Stimulated activated CD8-positive, alpha-beta memory T cell treated with anti-CD3 and anti-CD28 coated beads, Interleukin-4, amount 100 ng/mL, for 24 hours (primary cell): ENCODE measurements at places on chromosomes 5 and 9.

DNA sequence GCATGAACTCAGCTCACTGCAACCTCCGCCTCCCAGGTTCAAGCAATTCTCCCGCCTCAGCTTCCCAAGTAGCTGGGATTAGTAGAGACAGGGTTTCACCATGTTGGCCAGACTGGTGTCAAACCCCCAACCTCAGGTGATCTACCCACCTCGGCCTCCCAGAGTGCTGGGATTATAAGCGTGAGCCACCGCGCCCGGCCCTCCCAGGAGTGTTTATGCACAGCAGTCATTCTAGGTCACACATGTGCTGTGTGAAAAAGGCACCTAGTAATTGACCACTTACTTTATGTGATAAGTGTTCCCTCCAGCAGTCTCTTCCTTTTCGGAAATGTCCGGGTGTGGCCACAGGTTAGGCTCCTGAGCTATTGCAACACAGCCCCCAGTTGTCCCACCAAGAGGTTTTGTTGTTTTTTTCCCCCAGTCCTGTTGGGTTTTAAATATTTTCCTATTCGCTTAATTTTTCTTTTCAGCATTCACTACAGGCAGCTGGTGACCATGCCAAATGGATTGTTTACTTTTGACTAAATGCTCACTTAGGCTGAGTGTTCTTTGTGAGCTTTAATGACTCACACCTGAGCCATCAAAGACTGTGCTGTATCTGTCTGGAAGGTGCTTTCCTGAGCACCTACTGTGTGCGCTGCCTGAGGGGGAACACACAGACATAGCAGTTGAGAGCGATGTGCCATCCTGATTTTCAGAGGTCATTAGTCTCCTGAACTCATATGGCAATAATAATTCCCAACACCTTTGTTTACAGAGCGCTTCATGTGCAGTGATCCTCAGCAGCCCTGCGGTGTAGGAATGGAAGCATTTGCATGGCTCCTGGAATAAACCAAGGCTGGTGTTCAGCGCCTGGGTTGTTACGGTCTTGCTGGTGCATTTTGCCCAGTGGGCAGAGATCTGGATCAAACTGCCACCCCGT, 94.3 kb downstream of the MVB12B start:
- DNase-seq = no peak

DNA sequence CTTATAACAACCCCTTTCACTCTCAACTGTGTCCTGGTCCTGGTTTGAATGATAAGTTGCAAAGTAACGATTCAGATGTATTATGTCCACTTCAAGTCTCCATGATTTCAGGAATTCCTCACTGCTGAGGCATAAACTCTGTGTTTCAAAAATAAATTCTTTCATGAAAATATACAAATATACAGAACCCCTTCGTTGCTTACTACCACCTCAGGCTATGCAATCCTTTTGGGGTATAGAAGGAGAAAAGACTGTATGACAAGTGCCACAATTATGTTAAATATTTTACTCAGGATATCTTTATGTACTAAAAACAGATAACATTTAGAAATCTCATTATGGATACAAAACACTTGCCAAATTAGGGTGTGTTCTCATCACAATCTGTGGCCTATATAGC, 190.7 kb downstream of the KCTD16 start:
- no peak for DNase-seq

DNA sequence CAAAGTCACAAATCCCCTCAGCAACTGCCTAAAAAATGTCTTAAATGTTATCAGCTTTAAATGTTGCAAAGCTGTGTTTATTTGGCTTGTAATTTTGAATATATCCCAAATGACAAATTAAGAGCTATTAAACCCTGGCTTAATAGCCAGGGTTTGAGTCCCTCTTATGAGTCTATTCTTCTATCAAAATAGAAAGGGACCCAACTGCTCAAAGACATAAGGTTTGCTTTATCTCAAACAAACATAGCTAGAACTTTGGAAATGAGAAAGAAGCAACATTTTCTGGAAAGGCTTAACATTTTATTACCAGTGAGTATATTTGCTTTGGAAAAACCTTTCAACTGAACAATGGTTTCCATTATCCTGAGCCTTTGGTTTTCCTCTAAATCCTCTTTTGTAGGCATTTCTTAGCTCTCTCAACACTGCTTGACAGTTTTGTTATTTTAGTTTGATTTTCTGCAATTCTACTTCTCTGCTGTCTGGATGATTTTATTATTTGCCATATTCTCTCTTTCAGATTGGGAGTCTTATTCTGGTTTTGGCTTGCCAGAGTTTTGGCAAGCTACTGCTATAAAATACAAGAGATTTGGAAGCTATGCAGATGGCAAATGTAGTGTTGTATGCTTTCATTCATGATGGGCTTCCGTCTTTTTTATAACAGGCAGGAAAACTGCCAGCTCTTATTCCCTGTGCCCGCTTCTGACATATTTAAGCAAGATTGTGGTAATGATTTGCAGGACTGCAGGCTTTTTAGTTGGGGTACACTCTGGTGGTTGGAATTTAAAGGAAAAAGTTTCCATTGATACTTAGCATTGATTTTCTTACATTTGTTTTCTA, 734.9 kb downstream of the DTWD2 start:
- no peak for DNase-seq

GRCh38 chr5:130222573-130222972, 318.3 kb downstream of the CHSY3 start:
- DNase-seq = no peak
